Fibroblast of skin of right biceps (primary cell): ENCODE measurements at places on chromosomes 5 and 9.

DNA sequence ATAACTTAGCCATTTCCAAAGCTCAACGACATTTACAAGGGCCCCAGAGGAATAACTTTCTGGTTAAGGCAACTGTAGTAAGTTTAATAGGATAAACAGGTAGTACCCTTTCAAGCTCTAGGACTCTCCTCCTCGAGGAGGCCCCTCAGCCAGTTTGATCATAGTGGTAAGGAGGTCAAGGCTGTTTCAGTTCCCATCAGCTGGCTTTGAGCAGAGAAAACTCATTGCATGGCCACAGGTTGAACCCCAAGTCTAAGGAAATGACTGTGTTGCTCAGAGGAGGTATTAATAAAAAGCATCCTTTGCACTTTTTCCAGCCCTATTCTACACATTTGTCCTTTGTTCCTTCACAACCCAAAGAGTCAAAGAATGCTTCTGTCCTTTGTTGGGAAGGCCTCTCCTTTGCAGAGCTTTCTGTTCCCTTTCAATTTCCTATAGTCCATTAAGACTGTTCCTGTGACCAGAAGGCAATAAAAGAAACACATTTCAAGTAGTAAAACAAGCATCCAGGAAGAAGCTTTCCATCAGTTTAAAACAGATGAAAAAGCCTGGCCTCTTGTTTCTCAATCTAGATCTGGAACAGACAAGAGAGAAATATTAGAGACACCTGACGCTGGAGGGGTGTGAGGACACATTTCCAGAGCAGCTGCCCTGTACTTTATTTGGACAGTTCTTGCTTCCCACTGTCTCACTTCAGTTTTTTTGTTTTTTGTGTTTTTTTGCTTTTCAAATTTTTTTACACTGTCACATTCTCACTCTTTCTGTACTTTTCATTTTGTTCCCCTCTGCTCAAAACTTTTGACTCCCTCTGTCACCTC lies 54.1 kb downstream of the PRRC1 start:
- no peak for DNase-seq

DNA sequence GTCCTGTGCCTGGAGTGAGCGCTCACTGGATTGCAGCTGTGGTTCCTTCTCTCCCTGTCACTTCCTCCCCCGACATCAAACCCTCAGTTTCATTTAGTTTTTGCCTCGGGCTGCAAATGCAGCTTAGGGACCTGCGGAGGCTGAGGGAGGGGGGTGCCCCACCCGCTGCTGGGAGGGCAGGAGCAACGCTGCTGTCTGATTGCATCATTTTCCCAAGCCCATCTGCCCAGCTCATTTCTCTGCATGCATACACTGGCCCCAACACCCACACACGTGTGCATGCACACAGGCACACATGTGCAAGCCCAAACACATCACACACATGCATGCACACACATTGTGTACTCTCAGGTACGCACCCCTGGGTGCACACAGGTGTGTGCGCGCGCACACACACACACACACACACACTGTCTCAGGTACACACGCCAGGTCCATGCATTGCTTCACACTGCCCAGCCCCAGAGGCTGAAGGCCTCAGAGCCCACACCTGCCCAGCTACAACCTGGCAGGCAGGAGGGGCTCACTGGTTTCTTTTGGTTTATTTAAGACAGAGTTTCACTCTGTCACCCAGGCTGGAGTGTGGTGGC lies 3.4 kb downstream of the ASS1 start:
- peak; percentile 74 for DNase-seq

DNA sequence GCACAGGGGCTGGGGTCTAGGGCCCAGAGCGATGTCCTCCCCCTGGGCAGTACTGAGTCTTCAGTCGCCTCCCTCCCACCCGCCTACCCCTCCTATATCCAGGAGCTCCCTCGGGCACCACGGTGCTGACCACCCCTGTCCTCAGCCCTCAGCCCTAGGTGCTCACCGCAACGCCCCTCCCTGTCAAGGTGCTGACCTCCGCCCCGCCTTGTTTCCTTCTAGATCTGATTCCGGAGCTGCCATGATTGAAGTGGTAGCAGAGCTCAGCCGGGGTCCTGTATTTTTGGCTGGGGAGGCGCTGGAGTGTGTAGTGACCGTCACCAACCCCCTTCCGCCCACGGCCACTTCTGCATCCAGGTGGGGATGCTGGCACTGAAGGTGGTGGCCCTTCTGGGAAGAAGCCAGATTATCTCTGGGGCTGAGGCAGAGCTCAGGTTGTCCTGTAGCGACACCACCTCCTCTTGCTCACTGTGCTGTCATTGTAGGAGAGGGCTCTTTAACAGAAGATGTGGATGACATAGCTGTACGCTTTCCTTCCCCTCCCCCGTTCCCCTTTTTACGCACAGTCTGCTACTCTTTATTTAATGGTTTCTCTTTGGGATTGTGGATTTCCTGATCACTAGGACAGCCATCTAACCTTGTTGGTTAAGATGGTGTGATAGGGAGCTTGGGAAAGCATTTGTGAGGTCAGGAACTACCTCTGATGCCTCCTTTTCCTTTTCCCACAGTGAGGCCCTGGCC lies 598 bp downstream of the RGP1 start:
- no peak for DNase-seq

DNA sequence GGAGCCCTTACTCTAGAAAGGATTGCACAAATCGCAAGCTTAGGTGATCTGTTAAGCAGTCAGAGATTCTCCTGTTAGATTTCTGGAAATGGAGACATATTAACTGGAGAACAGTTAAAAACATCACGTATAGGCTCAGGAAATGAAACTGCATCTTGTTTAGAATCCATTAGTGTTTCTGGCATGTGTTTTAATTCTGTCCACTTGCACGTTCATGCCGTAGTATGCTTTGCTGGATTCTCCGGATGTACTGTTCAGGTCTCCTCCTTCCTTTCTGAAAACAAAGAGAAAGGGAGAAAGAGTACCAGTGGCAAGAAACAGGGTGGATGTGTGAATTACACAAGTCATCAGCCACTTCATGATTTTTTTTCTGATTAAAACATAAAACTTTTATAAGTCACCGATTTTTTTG lies 2.5 kb upstream of the RGMB start:
- DNase-seq, result no peak

GRCh38 chr9:91758491-91758981 lies 191.5 kb downstream of the ROR2 start:
- DNase-seq, result peak; percentile 72

DNA sequence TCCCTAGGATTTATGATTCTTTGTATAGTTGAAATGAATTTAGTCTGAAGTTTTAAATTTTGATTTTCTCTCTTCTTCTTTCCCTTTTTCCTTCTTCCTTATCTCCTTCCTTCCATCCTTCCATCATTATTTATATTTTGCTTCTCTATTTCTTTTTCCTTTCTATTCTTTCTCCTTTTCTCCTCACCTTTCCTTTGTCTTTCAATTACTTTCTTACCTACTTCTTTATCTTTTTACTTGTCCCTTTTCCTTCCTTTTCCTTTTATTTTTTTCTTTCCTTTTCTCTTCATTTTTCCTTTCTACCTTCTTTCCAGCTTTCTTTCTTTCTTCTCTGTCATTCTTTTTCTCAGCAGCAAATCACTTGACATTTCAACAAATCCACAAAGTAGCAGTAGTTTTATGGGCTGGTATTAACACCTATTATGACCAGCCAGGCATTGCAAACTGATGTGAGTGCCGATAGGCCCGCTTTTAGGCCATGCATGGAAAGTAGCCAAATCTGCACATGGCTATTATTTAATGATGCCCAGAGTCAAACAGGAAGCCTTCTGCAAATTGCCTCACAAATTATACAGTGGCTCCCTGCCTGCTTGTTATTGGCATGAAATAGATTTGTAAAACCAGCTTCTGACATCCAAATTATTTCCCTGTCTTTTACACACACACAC lies 37.1 kb upstream of the NR3C1 start:
- no peak for DNase-seq

GRCh38 chr5:175873088-175873454 lies 1.7 kb downstream of the CPLX2 start:
- DNase-seq, result no peak

DNA sequence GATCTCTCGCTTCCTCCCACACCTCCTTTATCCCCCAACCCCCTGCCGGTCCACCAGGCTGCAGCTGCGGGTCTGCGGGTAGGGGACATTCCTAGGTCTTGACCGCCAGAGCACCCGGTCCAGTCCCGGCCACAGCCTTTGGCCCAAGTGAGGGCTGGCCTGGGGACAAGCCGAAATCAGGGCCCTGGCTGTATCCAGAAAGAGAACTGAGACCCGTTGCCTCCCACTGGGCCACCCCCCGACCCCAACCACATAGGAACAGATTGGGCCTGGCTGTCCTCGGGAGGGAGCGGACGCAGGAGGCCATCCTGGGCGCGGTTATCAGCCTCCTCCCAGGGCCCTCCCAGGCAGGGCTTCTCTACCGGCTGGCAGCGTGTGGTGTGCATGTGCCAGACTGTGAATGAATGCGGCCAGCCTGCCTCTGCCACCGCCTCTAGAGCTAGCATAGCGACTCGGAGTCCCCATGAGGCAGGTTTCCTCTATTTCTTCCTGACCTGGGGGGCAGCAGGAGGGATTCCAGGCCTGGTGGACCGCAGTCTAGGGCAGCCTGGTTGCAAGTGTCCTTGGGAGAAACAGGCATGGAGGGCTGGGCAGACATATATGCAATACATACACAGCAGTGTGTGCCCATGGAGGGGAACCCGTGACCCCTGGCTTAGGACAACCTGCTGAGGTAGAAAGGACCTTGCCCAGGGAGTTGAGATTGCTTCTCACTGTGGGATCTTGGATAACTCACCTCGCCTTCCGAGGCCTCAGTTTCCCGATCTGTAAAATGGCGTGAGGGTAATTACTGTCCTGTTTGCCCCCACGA lies 1.2 kb downstream of the N4BP3 start:
- no peak for DNase-seq

DNA sequence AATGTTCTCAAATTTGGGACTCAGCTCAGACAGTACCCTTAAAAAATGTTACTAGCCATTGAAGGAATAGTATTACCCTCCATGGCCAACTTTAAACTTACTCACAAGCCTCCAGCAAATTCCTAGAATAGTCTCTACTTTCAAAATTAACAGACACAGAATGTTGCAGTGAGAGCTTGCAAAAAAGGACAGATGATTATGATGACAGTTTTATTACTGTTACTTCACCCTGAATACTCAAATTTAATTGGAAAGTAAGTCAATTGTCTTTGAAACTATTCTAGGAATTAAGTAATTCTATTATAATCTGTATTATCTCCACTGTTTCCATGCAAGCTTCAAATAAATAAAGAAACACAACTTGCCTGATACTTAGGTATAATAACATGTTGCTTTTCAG lies 288.3 kb downstream of the SLF1 start:
- peak; percentile 17 for DNase-seq

- no peak for DNase-seq
These were observed 864.6 kb upstream of the ACO1 start for GRCh38 chr9:31519826-31520225.

- DNase-seq, result no peak
These were observed 25.5 kb downstream of the GRAMD2B start for GRCh38 chr5:126448720-126449119.

DNA sequence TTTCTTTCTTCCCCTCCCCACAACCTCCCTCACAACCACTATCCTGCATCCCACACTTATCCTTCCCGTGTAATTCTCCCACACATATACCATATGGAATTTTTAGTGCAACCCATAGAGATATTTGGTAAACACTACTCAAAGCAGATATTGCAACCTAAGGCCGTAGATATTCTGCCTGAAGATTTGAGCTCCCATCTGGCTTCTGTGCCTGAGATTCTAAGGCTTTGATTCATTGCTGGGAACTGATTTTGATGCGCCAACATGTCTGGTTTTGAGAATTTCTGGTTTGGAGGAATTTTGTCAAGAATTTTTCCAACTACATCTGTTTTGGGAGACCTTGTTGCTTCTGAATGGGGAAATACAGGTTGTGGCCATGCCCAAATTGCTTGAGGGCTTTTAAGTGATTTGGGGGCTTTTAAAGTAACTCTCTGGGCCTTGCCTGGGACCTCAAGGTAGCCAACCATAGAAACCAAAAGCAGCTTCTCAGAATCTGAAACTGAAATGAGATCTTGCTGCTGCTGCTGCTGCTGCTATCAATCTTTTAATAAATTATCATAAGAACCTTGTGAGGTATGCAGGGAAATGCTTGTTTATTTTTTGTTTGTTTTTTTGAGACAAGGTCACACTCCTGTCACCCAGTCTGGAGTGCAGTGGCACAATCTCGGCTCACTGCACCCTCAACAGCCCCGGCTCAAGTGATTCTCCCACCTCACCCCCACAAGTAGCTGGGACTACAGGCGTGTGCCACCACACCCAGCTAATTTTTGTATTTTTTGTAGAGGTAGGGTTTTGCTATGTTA lies 36.2 kb downstream of the PLAC8L1 start:
- no peak for DNase-seq

DNA sequence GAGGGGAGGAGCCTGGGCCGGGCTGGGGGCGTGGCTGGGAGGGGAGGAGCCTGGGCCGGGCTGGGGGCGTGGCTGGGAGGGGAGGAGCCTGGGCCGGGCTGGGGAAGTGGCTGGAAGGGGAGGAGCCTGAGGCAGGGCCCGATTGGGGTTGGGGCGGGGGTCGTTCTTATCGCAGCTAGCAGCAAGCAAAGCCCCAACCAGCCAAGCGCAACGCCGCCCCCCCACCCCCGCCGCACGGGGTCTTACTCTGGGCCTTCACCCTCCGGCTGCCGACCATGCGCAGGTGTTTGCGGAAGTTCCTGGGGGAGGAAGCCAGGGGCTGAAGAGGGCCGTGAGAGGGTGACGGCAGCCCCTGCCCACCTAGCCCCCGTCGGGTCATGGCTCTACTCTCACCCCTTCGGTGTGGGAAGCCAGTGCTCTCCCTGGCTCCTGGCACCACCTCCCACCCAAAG lies 5.0 kb downstream of the NSMF start:
- DNase-seq, result peak; percentile 23

- no peak for DNase-seq
These were observed 6.4 kb upstream of the ANXA2R start for GRCh38 chr5:43046474-43046873.

GRCh38 chr5:173278641-173279040 lies 43.6 kb upstream of the NKX2-5 start:
- DNase-seq, result no peak

GRCh38 chr5:142360051-142360498 lies 35.3 kb upstream of the SPRY4 start:
- no peak for DNase-seq

DNA sequence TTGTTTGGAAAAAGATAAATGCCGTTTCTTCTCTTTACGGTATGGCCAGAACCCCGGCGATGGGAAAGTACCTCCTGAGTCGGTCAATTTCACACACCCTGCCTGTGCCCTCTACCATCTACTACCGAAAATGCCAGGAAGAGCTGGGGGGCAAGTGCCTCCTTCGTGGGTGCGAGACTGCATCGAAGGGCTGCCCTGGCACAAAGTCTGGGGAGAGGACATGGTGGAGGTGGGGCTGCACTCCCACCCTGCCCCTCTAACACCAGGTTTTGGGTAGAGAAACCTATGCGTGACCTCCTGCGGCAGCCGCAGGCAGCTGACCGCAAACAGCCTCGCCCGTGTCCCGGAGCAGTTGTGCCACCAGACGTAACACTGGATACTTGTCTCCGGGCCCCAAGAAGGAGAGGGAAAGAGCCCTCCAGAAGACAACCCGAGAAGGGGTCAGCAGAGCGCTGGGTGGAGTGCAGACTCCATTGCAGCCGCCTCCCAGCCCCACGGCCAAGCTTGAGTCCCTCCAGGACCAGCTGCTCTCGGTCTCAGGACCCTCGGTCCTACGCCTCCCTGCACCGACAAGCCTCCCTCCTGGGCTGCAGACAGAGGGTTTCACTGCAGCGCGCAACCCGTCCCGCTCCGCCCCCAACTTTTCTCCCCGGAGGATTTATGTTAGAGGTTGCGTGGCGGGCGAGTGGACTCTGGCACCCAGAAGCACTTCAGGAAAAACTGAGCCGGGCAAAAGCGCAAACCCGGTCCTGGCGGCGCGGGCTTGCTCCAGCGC lies 823 bp upstream of the PRDM6 start:
- no peak for DNase-seq
